ENCODE measurements at places on chromosomes 1 and 21.

GRCh38 chr1:5975133-5975880 lies 16.9 kb downstream of the NPHP4 start:
- no peak for DNase-seq

- DNase-seq = no peak
Measured at GRCh38 chr1:12542138-12542465, 75.9 kb downstream of the DHRS3 start.

GRCh38 chr1:67524143-67525052 lies 94.2 kb upstream of the SERBP1 start:
- no peak for DNase-seq

DNA sequence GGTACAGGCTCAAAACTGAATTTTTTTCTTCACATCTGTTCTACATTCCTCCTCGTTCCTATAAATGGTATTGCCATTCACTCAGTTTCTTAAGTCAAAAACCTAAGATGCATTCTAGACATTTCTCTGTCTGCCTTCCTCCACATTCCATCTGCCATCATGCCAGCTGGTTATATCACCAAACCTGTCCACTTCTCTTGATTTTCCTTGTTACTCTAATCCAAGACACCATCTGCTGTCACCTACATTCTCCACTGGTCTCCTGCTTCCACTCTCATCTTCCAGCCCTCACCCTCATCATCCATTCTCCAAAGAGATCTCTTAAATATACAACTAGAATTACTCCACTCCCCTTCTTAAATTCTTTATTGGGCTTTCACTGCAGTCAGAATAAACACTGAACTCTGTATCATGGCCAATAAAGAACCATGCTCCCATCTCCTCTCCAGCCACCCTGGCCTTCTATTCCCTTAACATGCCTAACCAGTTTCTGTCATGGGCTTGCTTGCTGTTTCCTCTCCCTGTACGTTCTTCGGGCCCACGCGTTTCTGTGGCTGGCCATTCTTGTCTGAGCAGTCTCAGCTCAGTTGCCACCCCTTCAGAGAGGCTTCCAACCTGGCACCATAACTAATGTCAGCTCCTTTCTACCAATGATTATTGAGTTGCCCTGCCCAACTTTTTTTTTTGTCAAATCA lies 278.3 kb downstream of the ST6GALNAC3 start:
- no peak for DNase-seq

DNA sequence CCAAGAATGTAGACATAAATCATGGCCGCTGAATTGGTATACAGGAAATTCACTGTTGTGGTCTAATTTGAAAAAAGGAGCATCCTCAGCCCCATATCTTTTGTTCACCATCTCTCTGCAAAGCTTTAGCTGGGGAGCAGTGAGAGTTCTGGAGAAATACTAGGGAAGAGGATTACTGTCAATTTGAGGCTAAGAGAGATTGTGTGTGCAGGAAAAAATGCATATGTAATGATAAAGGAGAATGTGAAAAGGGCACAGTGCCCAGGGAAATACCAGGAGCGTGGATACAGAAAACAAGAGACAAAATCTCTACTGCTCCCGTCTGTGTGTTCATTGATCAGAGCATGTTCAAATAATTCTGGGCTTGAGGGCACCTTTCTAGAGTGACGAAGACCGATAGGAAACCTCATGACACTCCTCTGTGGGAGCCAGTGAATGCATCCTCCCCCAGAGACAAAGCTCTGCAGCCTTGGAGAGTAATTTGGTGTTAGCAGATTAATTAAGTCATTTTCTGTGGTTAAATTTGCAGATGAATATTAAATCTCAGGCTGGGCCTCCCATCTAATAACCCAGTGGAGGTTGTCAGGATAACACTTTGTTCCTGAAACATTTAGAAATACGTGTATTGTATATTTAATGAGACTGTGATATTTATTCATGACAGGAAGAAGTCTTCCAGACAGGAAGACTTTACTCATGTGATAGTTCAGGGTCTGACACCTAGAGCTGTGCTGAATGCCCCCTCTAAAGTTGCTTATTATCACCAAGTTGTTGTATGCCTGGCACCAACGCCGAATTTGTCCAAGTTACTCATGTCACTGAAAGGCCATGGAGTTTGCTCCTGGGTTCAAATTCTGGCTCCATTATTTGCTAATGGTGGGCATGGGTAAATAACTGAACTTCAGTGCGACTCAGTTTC lies 287.3 kb upstream of the SGIP1 start:
- DNase-seq = no peak

All from effector memory CD4-positive, alpha-beta T cell (primary cell).